Activated naive CD8-positive, alpha-beta T cell treated with anti-CD3 and anti-CD28 coated beads, Interleukin-2, amount 50 U/mL, for 16 hours (primary cell): ENCODE measurements at places on chromosomes 16 and 17.
A peak's percentile ranks its signal among the peaks of the same experiment; 100 is the strongest.

- DNase-seq, result no peak
Observed at GRCh38 chr17:9199571-9200551, 178.6 kb downstream of the NTN1 start.

- DNase-seq, result no peak
Observed at GRCh38 chr17:27379888-27380533, 76.2 kb upstream of the KSR1 start.

DNA sequence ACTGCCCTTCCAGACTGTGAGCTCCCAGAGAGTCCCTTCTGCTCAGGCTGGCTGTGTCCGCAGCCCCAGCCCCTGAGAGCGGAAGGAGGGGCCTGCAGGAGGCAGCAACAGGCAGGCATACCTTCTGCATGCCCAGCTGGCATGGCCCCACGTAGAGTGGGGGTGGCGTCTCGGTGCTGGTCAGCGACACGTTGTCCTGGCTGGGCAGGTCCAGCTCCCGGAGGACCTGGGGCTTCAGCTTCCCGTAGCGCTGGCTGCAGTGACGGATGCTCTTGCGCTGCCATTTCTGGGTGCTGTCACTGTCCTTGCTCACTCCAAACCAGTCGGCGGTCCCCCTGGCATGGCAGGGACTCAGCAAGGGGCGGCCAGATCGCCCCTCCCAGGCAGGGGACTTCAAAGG lies 9.0 kb downstream of the RHBDF1 start:
- no peak for DNase-seq

DNA sequence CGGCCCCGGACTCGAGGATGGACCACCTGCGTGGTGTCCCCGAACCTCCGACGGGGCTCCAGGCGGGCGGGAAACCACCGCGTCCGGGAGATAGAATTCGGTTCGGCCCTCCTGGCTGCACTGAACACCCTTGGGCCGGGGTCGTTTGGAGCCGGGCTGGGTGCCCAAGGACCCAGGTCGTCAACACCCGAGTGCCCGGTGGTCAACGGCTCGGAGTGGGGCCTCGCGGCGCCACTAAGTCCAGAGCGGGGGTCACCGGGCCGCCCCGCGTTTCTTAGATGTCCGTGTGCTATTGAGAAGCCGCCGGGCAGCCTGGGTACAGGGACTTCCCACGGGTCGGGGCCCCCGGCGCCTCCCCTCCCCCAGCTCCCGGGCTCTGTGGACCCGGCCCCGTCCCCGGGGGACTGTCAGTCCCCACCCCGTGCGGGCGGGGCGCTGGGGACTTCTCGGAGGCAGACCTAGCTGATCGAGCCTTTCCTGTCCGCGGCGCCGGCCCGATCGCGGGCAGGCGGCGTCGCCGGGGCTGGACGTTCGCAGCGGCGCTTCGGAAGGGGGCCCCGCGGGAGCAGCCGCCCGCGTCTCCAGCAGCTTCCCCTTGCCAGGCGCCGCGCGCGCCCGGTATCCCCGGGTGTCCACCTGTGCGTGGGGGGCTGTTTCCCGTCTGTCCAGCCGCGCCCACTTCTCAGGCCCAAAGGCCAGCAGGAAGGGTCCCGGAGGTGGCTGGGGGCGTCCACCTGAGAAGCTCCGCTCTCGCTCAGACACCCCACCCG lies 655 bp upstream of the NPTX1 start:
- no peak for DNase-seq

- DNase-seq, result no peak
Observed at GRCh38 chr16:55340445-55340844, 16.4 kb downstream of the IRX6 start.

DNA sequence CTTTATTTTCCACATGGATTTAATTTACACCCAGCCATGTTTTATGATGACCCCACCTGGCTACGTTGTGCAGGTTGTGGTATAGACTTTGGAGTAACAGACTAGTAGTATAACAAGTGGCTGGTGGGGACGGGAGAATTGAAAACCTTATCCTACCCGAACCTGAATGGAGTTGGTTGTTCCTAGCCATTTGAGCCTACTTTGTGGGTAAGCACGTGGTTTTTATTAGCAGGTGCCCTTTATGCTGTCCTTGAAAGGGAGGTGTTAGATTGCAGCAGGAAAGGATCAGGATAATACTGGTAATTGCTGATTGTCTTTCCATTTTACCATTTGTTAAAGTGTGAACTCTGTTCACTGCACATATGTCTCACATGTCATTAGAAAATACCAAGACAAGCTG lies 31.9 kb upstream of the PHAF1 start:
- no peak for DNase-seq

- no peak for DNase-seq
Observed at GRCh38 chr17:36674278-36674650, 72.9 kb downstream of the MRM1 start.

DNA sequence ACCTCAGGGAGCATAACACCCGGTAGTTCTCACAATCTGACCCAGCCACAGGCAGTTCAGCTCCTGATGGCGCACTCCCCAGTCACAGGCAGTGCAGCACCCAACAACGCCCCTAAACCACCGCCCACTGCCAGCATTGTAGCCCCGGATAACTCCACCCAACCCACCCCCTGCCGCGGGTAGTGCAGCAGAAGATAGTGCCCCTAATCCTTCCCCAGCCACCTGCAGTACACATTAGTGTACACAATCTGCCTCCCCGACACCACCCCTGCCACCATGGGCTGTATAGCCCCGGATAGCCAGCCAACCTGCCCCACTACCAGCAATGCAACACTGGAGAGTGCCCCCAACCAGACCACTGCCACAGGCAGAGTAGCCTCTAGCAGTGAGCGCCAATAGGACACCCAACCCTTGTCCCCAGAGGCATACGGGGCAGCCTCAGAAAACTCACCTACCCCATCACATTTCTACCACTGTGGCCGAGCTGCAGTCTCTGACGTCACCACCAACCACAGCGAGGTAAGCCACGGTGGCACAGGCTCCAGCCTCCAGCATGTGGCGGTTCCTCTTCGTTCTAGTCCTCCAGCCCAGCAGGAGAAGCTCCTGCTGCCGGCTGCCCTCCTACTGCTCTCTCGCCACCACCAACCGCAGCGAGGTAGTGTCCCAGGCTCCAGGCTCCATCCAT lies 877.3 kb downstream of the KCNJ18 start:
- DNase-seq, result no peak

DNA sequence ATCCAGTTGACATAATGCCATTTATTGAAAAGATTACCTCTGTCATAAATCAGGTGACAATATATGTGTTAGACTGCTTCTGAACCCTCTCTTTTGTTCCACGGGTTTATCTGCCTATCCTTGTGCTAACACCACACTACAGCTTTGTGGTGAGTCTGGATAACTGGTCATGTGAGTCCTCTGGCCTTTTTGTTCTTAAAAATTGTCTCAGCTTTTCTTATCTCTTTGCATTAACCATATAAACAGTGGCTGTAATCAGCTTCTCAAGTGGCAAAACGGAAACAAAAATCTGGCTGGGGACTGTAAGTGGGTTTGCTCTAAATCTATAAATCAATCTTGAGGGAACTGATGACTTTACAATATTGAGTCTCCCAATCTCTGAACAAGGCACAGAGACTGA lies 44.6 kb downstream of the STX8 start:
- DNase-seq, result no peak

- DNase-seq, result no peak
Observed at GRCh38 chr17:17159571-17159970, 46.6 kb downstream of the PLD6 start.

GRCh38 chr17:32609085-32609484 lies 122.3 kb downstream of the CDK5R1 start:
- peak; percentile 27 for DNase-seq
